ENCODE measurements at places on chromosomes 7 and 10.

GRCh38 chr10:122018491-122018890, 29.5 kb downstream of the TACC2 start:
- no peak for DNase-seq

DNA sequence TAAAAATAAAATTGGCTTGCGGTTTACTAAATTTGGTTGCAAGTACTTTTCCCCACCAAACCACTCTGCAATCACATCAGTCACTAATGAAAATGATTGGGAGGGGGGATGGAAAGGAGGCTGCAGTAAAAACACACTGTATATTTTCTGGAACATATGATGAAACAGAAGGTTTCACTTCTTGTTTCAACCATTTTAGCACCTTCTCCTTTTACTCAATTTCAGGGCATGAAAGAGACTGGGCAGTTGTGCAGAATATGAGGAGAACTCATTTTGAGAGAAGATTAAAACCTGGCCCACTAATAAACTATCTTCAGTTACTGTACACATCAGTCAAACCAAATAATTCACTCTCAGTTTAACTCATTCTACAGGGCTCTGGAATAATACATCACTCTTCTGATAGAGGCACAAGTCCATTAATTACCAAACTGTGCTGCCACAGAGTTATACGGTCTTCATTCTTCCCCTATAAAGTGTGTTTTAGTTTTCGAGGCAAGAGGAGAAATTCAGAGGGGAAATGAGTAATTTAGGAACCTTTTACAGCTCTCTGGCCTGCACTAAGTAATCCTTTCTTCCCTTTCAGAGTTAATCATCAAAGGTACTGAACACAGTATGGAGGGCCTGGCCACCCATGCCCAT, 25.5 kb downstream of the JAZF1 start:
- no peak for DNase-seq

GRCh38 chr7:129646369-129647021, 35.0 kb downstream of the NRF1 start:
- DNase-seq: no peak

- DNase-seq: no peak
Observed at GRCh38 chr10:52701647-52702046, 70.9 kb downstream of the MBL2 start.

DNA sequence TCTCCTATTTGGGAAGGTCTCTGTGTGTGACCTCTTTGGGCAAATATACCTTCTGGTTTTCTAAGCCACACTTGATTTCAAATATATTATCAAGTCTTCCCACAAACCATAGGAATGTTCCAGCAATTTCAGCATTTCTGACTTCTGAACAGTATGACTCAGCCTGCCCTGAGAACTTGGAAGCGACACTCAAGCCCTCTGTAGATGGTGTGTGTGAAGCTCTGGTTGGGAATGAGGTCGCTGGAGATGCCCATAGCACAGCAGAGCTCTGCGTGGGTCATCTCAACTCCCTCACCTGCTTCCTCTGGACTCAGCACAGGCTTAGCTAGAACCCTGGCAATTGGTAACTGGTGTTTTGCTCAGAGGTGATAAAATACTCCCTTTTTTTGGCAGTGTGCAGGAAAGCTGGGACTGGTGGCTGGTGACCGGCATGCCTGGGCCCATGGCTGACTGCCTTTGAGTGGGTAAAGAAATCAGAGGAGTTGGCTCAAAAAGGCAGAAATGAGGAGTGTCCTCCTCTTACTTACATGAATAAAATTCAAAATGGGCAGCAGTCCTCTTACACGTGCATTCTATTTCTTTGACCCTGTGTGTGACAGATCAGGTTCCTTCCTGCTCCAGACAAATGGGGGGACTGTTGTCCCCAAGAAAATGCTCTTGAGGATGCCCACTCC, 87.5 kb upstream of the NRP1 start:
- no peak for DNase-seq

GRCh38 chr7:73470208-73470607, 36.6 kb downstream of the FZD9 start:
- DNase-seq: no peak

DNA sequence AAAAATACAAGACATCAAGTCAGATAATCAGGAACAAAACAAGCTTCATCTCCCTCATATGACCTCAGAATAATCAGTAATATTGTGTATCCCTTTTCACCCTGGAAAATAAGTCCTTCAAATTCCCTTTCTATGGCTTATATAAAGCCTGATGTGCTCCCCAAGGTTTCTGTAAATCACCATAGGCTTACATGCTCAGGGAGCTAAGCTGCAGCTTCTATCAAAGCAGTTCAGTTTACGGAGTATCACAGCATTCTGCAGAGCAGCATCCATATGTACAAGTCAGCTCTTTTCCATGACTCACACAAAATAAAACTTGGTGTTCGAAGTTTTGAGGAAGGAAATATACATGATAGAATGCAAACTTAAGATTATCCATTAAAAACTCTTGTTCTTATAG, 225.6 kb downstream of the LRRTM3 start:
- DNase-seq: no peak

GRCh38 chr10:59376846-59377245, 14.5 kb upstream of the FAM13C start:
- DNase-seq: no peak

GRCh38 chr7:156014201-156014600, 201.9 kb upstream of the SHH start:
- DNase-seq: no peak

GRCh38 chr10:102457591-102458150, 6.3 kb upstream of the C10orf95 start:
- no peak for DNase-seq

DNA sequence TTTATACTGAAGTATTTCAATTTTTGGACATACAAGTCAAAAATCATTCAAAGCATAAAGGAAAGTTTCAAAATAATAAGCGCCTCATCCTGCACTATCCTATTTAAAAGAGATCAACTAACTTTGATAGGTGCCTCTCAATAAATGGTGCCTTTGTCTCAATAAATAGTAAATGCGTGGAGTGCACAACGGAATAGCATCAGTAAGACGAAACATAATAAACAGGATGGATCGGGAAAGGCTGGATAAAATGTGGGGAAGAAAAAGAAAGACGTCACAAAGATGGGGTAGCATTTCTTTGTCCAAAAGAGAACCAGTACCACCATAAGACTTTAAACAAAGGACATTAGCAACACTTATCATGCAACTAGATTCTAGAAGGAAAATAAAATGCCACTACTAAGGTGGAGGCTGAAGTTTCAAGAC, 571 bp upstream of the PRKAR2B start:
- no peak for DNase-seq

DNA sequence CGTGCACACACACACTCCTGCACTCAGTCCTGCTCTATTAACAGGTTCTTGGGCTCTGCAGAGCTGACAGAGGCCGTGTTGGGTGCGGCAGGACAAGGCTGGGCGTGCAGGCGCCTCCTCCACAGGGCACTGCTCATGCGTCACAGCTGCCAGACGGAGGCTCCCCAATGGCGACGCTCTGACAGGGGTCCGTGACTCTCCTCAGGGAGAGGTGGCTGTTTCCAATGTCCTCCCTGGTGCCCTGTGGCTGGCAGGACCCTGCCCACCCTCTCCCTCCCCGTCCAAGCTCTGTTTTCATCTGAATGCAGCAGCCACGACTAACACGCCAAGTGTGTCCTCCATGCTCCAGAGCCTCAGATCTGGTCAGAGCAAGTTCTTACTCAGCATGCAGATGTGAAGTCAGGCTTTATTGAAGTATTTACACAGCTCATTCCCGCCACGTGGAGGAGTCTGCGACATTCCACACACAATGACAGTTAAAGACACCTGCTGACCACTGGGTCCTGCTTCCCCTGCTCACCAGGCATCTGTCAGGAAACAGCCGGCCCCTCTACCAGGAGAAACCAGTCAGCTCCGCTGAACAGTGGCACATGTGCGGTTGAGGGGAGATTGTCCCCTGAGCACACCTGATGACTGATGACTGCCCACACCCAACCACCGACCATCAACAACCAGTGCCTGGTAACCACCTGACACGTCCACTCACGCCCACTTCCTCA, 116.7 kb downstream of the VIPR2 start:
- no peak for DNase-seq

DNA sequence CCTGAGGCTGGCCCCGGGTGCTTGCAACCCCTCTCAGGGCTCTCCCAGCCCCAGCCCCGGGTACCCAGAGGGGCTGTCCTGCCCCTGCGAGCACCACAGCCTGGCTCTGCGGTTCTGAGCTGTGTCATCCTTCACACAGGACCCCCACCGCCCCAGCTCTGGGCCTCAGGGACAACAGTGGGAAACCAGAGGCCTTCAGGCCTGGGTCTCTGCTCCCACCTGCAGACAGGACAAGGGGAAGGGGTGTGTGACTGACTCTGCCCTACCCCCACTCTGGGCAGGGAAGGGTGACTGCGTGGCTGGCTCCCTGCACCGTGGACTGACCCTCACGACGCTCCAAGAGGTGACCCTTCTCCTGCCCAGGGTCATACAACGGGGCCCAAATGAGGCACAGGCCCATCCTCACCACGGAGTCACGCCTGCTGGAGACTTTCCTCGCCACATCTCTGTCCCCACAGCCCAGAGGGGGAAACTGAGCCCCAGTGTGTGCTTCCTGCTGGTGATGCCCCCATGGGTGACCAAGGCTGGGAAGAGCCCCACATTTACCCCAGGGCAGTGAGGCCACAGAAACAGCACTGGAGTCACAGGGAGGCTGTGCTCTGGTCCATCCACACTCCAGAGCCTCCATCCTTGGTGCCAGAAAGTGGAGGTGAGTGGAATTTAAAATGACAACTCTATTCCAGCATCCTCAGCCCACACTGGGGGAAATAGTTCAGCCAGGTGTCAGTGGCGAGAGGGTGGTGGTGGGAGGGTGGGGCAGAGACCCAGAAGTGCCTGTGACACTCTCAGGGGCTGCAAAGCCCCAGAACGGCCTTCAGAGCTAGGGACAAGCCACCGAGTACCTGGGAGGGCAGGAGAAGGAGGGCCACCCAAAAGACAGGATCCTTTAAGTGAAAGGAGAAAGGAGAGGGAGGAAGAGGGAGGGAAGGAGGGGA, 13.6 kb downstream of the CAMK2B start:
- no peak for DNase-seq
